ENCODE measurements at places on chromosomes 7 and 10. TPM values are rescaled to one million over a fixed set of nuclear protein-coding genes. Genes with fewer than 3 reads are reported as not detected.

The MSMB gene
- total RNA-seq, result not detected

The VWDE gene
- total RNA-seq, result 0.13 TPM

The FAM20C gene
- total RNA-seq, result 41.9 TPM

- peaks cover 58% of the 10 kb centered on the region for H3K4me1 ChIP-seq
- no peaks in the 10 kb centered on the region for H3K27me3 ChIP-seq
- ATAC-seq, result no peak
- no peaks in the 10 kb centered on the region for H3K36me3 ChIP-seq
These were observed 4.4 kb downstream of the RPS24 start for GRCh38 chr10:78038105-78038504.

DNA sequence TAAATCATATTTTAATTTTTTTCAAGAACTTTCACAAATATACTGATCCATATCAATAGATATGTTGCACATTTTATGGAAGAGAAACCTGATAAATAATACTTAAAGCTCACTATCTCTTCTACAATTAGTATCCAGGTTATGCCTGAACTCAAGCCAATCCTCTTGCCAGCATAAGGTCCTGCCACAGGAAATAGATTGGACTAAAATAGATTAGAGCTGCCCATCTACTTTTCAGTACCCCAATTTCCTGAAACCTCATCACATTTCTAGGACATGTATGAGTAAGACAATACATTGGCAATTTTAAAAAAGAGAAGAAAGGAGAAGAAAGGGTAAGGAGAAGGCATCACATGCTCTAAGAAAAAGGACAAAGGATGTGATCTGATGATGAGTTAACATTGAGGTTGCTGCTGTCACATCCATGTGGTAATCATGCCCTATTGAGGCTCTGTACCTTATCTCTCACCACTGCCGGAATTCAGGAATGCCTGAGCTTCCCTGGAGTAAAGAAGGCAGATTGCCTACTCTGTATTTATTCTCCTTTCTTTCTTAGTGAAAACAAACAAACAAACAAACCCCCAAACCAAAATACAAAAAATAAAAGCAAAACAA, 199.7 kb downstream of the ANK3 start:
- H3K4me3 ChIP-seq, result no peak overlapping the region
- no peaks in the 10 kb centered on the region for H3K36me3 ChIP-seq
- ATAC-seq, result no peak
- no peaks in the 10 kb centered on the region for H3K4me1 ChIP-seq
- H3K27ac ChIP-seq, result no peak overlapping the region
- H3K27me3 ChIP-seq, result no peaks in the 10 kb centered on the region

GRCh38 chr10:91552274-91553095, 80.4 kb downstream of the PPP1R3C start:
- ATAC-seq, result no peak
- peak overlapping the region; percentile 4 for H3K27ac ChIP-seq
- H3K36me3 ChIP-seq, result no peaks in the 10 kb centered on the region

- no peak overlapping the region for H3K4me3 ChIP-seq
- H3K36me3 ChIP-seq, result no peaks in the 10 kb centered on the region
- no peak for ATAC-seq
- no peaks in the 10 kb centered on the region for H3K27me3 ChIP-seq
- no peak overlapping the region for H3K27ac ChIP-seq
These were observed 13.7 kb downstream of the STARD3NL start for GRCh38 chr7:38191791-38192190.

- no peaks in the 10 kb centered on the region for H3K36me3 ChIP-seq
- no peak overlapping the region for H3K27ac ChIP-seq
- H3K4me3 ChIP-seq, result no peak overlapping the region
These were observed 745.1 kb upstream of the LRRTM3 start for GRCh38 chr10:66180581-66181318.
